Activated naive CD8-positive, alpha-beta T cell treated with anti-CD3 and anti-CD28 coated beads for 36 hours (primary cell): ENCODE measurements at places on chromosomes 12 and 14. TPM values are rescaled to one million over a fixed set of nuclear protein-coding genes. Genes with fewer than 3 reads are reported as not detected.

DNA sequence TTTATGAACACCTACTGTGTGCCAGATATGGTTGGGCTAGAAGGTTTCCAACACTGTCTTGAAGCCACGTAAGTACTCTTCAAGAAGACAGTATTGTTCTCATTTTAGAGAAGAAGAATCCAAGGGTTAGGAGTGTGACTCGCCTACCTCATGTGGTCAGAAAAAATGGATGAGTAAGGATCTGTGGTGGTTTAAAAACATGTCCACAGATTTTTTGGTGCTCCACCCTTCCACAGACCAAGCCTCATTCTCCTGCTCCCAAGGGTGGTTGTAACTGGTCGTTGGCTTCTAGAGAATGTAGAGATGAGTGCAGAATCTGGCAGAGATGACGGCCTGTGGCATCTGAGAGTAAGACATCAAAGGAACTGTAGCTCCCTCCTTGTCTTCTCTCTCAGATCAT lies 30.3 kb upstream of the TTC7B start:
- no peaks in the 10 kb centered on the region for H3K27me3 ChIP-seq
- no peak overlapping the region for H3K27ac ChIP-seq
- H3K4me1 ChIP-seq = peaks cover 5% of the 10 kb centered on the region
- DNase-seq = no peak

DNA sequence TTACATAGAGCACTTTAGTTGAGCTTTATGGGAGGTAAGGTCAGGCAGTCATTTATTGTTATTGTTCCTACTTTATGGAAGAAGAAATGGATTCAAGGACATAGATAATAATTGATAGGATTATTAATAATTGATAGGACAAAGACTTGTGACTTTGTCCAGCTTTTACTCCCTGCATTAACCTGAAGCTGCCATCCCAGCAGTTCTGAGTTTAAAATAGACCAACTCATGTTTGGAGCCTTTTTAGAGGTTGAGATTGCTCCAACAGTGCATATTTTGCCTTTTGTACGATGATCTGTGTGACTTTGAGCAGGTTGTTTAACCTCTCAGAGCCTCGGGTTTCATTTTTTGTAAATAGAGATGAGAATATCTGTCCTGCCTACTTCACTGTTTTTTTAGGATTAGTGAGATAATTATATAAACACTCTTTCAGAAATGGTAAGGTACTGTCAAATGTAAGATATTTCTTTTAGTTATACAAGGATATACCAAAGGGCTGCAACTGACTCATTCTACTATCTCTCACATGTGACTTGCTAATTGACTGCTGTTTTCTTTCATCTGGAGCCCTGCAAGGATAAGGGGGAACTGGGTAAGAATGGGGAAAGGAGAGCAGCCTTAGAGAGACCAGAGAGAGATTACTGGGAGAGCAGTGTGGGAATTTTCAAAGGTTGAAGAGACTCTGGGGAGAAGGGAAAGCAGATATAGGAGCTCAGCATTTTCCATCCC lies 15.3 kb downstream of the WDR20 start:
- no peaks in the 10 kb centered on the region for H3K27me3 ChIP-seq
- DNase-seq = no peak
- no peak overlapping the region for H3K4me3 ChIP-seq
- peaks cover 35% of the 10 kb centered on the region for H3K4me1 ChIP-seq
- no peak overlapping the region for H3K27ac ChIP-seq

- no peaks in the 10 kb centered on the region for H3K4me1 ChIP-seq
- H3K27me3 ChIP-seq = no peaks in the 10 kb centered on the region
- no peaks in the 10 kb centered on the region for H3K36me3 ChIP-seq
- DNase-seq = no peak
- H3K4me3 ChIP-seq = no peak overlapping the region
Measured at GRCh38 chr14:59419303-59419702, 45.9 kb downstream of the GPR135 start.

GRCh38 chr12:50507474-50507838 lies 2.7 kb downstream of the DIP2B start:
- peak overlapping the region; percentile 38 for H3K27ac ChIP-seq
- no peaks in the 10 kb centered on the region for H3K27me3 ChIP-seq
- peaks cover 52% of the 10 kb centered on the region for H3K4me1 ChIP-seq
- peak overlapping the region; percentile 97 for H3K4me3 ChIP-seq

DNA sequence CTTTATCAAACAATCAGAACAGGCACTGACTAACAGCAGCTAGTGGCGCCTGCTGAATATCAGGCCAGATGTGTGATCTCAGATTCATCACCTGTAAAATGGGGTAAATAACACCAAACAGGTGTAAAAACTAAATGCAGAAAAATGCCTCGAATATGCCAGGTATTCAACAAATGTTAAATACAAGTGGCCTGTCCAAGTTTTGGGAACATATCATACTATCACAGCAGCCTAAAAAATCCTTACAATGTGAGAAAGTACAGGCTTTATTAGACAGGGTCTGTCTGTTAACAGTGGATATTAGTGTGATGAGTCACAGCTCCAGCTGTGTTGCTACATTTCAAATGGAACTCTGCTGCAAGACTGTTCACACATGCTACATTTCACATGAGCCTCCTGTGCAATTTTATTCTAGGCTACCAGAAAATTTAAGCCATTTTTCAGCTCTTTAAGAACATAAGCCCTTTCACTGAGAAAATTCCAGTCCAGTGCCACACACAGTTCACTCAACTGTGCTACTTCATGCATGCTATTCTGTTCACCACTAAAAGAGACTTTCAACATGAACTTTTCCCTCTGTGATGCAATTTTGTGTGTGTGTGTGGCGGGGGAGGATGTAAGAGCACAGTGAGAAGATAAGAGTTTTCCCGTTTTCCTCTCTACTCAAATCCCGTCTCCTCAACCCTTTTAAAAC lies 56.7 kb downstream of the MSRB3 start:
- no peak overlapping the region for H3K4me3 ChIP-seq
- DNase-seq = no peak
- H3K36me3 ChIP-seq = no peaks in the 10 kb centered on the region
- peaks cover 24% of the 10 kb centered on the region for H3K27me3 ChIP-seq
- H3K27ac ChIP-seq = no peak overlapping the region
- H3K4me1 ChIP-seq = no peaks in the 10 kb centered on the region

GRCh38 chr12:51970904-51971646 lies 19.6 kb downstream of the ACVR1B start:
- DNase-seq = peak; percentile 56
- H3K36me3 ChIP-seq = peaks cover 10% of the 10 kb centered on the region
- peak overlapping the region; percentile 62 for H3K4me3 ChIP-seq
- no peaks in the 10 kb centered on the region for H3K27me3 ChIP-seq
- H3K4me1 ChIP-seq = peaks cover 63% of the 10 kb centered on the region

DNA sequence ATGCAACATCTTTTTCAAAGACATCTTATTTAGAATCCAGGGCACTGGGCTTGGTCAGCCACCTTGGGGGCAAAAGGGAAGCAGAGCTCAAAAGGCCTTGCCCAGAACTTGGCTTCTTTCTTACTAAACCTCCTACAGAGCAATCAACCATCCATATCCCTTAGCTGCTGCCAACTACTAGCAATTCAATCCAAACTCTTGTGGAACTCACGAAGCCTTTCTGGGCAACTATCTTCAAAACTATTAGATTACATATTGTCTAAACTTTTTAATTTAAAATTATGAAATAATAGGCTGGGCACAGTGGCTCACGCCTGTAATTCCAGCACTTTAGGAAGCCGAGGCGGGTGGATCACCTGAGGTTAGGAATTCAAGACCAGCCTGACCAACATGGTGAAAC lies 95.5 kb downstream of the PAWR start:
- H3K4me1 ChIP-seq = no peaks in the 10 kb centered on the region
- no peak overlapping the region for H3K27ac ChIP-seq
- no peaks in the 10 kb centered on the region for H3K27me3 ChIP-seq
- H3K4me3 ChIP-seq = no peak overlapping the region

DNA sequence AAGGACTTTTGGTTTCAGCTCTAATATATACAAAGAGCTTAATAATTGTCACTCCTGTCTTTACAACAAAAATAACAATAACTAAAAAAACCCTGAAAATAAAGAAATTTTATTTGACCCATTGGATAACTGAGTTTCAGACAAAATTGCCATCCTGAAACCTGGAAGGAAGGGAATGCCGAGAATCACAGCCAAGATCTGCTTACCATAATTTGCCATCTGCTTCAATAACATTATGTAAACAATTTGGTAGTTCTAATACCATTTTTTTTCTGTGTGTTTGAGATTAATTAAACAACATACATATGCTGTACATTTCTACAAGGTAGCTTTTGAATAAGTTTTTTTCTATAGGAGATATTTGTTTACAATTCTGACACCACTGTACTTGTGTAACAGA lies 596.3 kb upstream of the MGAT4C start:
- H3K27me3 ChIP-seq = no peaks in the 10 kb centered on the region
- no peak overlapping the region for H3K4me3 ChIP-seq
- H3K36me3 ChIP-seq = no peaks in the 10 kb centered on the region
- no peak overlapping the region for H3K27ac ChIP-seq

GRCh38 chr14:95044463-95045105 lies 112.7 kb downstream of the DICER1 start:
- no peak overlapping the region for H3K4me3 ChIP-seq
- H3K4me1 ChIP-seq = no peaks in the 10 kb centered on the region
- no peak overlapping the region for H3K27ac ChIP-seq
- no peaks in the 10 kb centered on the region for H3K36me3 ChIP-seq

GRCh38 chr12:802242-803120 lies 50.1 kb downstream of the WNK1 start:
- H3K27me3 ChIP-seq = no peaks in the 10 kb centered on the region
- no peak for DNase-seq
- no peak overlapping the region for H3K4me3 ChIP-seq

GRCh38 chr14:65250162-65250495 lies 147.8 kb upstream of the MAX start:
- no peak overlapping the region for H3K4me3 ChIP-seq
- H3K4me1 ChIP-seq = peaks cover 12% of the 10 kb centered on the region
- H3K27me3 ChIP-seq = no peaks in the 10 kb centered on the region
- no peak for DNase-seq

GRCh38 chr12:81450920-81451739 lies 308.0 kb downstream of the PPFIA2 start:
- H3K4me3 ChIP-seq = no peak overlapping the region
- no peak overlapping the region for H3K27ac ChIP-seq
- no peaks in the 10 kb centered on the region for H3K4me1 ChIP-seq
- no peak for DNase-seq
- no peaks in the 10 kb centered on the region for H3K27me3 ChIP-seq
- H3K36me3 ChIP-seq = no peaks in the 10 kb centered on the region

DNA sequence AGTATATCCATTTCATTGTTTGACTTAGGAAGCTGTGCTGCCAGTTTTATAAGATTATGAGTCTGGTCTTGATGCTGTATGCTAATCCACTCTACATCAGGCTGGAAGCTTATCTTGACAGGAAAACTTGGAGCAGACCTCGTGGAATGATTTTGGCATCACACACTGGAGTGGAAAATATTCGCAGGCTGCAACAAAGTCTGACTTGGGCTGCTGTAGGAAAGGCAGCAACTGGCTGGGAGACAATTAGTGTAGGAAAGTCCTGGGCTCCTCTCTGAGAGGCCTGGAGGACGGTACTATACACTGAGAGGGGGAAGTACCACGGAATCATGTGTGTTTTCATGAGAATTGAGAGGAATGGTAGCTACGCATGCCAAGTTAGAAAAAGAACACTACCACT lies 383.7 kb downstream of the ETNK1 start:
- H3K36me3 ChIP-seq = no peaks in the 10 kb centered on the region
- no peak overlapping the region for H3K27ac ChIP-seq
- no peak for DNase-seq
- no peaks in the 10 kb centered on the region for H3K4me1 ChIP-seq

- peaks cover 5% of the 10 kb centered on the region for H3K27me3 ChIP-seq
- H3K36me3 ChIP-seq = no peaks in the 10 kb centered on the region
- peaks cover 27% of the 10 kb centered on the region for H3K4me1 ChIP-seq
Measured at GRCh38 chr14:101962503-101962874, 1.9 kb upstream of the DYNC1H1 start.

GRCh38 chr14:95765051-95765450 lies 51.1 kb upstream of the TCL1A start:
- no peak overlapping the region for H3K4me3 ChIP-seq
- no peak for DNase-seq
- no peaks in the 10 kb centered on the region for H3K36me3 ChIP-seq

GRCh38 chr12:104276273-104277131 lies 27.0 kb upstream of the EID3 start:
- peaks cover 6% of the 10 kb centered on the region for H3K4me1 ChIP-seq
- peaks cover 4% of the 10 kb centered on the region for H3K27me3 ChIP-seq
- no peak for DNase-seq
- H3K36me3 ChIP-seq = peaks cover 2% of the 10 kb centered on the region
- H3K27ac ChIP-seq = no peak overlapping the region
- peak overlapping the region; percentile 40 for H3K4me3 ChIP-seq

- no peak overlapping the region for H3K27ac ChIP-seq
- no peaks in the 10 kb centered on the region for H3K4me1 ChIP-seq
- H3K36me3 ChIP-seq = no peaks in the 10 kb centered on the region
- DNase-seq = no peak
- H3K27me3 ChIP-seq = no peaks in the 10 kb centered on the region
Measured at GRCh38 chr12:72295744-72296143, 23.6 kb downstream of the TRHDE start.

- peaks cover 25% of the 10 kb centered on the region for H3K36me3 ChIP-seq
- no peak overlapping the region for H3K4me3 ChIP-seq
- DNase-seq = no peak
- H3K4me1 ChIP-seq = no peaks in the 10 kb centered on the region
Measured at GRCh38 chr14:75699331-75699730, 38.3 kb downstream of the TTLL5 start.

- no peaks in the 10 kb centered on the region for H3K27me3 ChIP-seq
- H3K4me3 ChIP-seq = peak overlapping the region; percentile 45
- H3K27ac ChIP-seq = no peak overlapping the region
- no peak for DNase-seq
- H3K36me3 ChIP-seq = peaks cover 16% of the 10 kb centered on the region
Measured at GRCh38 chr12:121467638-121468498, 68.0 kb downstream of the RNF34 start.

- no peaks in the 10 kb centered on the region for H3K36me3 ChIP-seq
- H3K27ac ChIP-seq = no peak overlapping the region
- DNase-seq = no peak
- peaks cover 44% of the 10 kb centered on the region for H3K4me1 ChIP-seq
- H3K27me3 ChIP-seq = no peaks in the 10 kb centered on the region
Measured at GRCh38 chr14:52348776-52349175, 34.7 kb downstream of the PTGER2 start.

GRCh38 chr12:61251076-61251475 lies 1009.1 kb upstream of the USP15 start:
- H3K36me3 ChIP-seq = no peaks in the 10 kb centered on the region
- H3K4me3 ChIP-seq = no peak overlapping the region
- DNase-seq = no peak
- H3K27me3 ChIP-seq = no peaks in the 10 kb centered on the region
- H3K27ac ChIP-seq = no peak overlapping the region

Gene DBX2
- not detected for total RNA-seq

Gene KRT80
- not detected for total RNA-seq

Gene STAC3
- total RNA-seq = 2.6 TPM

Gene OAS2
- total RNA-seq = 122 TPM

Gene BATF
- 46.2 TPM for total RNA-seq

Gene GNPNAT1
- total RNA-seq = 42.4 TPM

Gene SERPINA6
- not detected for total RNA-seq

Gene FAM186B
- 0.14 TPM for total RNA-seq

Gene SPX
- total RNA-seq = 0.31 TPM

Gene LMBR1L
- total RNA-seq = 21.9 TPM

Gene LBHD2
- total RNA-seq = not detected

Gene RGS6
- 0.44 TPM for total RNA-seq

Gene VWF
- total RNA-seq = 0.25 TPM

Gene WNT5B
- 0.19 TPM for total RNA-seq

Gene MIPOL1
- total RNA-seq = not detected
